ENCODE measurements at places on chromosomes 11 and 22.

- DNase-seq, result no peak
These were observed 15.1 kb downstream of the SYNGR1 start for GRCh38 chr22:39364714-39365491.

GRCh38 chr11:59187035-59187434, 15.1 kb downstream of the DTX4 start:
- no peak for DNase-seq

DNA sequence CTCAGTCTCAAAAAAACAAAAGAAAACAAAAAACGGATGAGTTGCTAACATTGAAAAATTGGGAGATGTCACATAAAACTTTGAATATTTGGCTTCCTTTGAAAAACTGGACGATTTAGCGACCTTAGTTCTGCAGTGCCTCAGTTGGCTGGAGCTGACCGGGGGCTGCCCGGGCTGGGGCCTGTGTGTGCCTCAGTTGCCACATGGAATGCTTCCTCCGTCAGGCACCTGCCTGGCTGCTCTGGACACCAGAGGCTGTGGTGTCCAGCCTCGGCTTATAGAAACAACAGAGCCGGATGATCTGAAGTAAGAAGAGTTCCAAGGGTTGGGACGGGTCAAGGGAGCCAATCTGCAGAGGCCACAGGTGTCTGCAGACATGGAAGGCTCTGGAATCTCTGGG, 50.2 kb downstream of the CACNG2 start:
- DNase-seq, result no peak

GRCh38 chr11:111748035-111748804, 18.0 kb downstream of the PPP2R1B start:
- no peak for DNase-seq

GRCh38 chr11:22832315-22833015, 2.9 kb upstream of the SVIP start:
- no peak for DNase-seq

DNA sequence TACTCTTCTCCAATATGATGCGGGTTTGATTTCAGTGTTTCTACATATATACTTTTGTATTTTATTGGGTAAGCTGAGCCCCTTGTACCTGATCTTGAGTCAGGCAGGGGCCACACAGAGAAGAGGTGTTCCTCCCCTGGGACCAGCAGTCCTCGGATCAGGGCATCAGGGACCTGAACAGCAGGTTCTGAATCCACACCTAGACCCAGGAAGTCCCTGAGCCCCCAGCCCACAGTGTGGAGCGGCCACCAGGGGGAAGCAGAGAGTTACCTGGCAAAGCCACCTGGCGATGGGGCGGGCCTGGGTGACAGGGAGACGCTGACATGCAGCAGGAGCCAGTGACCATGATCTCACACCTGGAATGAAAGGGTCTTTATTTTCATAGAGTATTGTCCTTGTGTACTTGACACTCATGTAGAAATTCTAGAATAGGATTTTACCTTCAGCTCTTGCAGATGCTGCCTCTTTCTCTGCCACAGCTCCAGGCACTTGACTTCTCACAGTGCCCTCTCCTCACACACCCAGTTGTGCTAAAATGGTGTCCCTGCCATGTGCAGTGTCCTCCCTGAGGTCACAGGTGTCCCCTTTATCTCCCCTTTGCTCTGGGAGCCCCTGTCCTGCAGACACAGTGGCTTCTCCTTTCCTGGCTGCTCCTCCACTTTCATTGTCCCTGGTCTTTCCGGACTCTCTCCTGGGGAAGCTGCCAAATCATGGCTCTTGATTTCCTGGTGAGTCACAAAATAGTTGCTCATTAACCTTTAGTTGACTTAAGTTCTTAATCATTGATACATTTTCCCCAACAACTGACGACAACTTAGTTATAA, 48.5 kb downstream of the GGTLC2 start:
- DNase-seq, result no peak

- DNase-seq, result no peak
These were observed 91.1 kb upstream of the KCNA4 start for GRCh38 chr11:30107899-30108298.

GRCh38 chr22:25903294-25903693, 161.3 kb downstream of the MYO18B start:
- DNase-seq, result no peak

DNA sequence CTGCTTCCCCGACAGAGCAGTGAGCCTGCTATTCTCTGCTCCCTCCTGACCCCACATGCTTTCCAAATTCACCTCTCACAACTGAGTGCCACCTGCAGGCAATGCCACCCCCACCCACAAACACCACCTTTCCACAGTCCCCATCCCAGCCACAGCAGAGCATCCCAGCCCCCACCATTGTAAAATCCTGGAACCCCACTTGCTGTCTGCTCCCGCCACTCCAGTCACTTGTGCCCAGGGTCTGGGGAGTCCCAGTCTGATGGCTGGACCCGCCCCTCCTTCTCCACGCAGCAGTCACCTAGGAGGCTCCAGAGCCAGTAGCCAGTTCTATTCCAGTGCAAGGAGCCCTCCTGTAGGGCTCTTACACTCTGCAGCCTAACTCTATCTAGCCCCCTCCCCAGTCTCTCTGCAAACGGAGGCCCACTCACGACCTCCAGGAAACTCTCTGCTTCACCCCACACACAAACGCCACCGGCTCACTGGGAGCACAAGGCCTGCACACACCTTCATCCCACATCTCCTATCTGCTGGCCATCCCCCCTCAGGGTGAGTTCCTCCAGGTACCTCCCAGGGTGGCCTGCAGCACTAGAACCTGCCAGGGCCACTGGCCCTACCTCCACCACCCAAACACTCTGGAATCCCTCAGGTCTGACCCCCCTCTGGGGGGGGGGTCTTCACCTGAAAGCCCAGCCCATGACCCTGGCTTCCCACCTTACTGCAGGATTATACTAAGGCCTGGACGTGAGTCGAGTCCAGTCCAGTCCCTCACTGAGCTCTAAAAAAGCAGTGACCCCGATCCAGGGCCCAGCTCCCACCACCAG, 1.4 kb downstream of the GNB1L start:
- no peak for DNase-seq

- DNase-seq, result no peak
These were observed 406.5 kb upstream of the CCDC90B start for GRCh38 chr11:83692675-83693074.

DNA sequence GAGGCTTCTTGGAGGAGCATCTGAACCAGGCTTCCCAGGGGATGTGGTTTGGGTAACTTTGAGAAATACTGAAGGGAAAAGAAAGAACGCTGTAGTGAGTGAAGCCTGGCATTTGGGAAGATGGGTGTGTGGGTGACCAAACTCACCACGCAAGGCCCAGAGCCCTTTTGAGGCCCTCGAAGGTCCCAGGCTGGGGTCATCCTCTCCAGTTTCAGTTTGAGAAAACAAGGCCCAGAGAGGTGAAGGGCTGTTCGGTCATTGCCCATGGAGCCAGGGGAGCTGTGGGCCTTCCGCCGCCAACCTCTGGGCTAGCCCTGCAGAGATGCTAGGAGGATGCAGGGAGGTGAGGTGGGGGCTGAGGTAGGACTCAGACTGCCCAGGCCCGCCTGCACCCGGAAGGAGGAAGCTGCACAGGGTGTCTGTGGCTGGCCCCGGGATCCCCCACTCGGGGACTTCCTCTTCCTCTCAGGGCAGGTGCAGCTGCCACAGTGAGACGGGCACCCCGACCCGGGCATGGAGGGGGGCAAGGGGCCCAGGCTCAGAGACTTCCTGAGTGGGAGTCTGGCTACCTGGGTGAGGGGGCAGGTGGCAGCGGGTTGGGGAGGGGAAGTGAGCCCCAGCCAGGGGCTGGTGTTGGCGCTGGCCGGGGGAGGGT, at the start of gene CCDC88B:
Gene CCDC88B (plus strand): TSS at position 451 of the 655 bp plus-strand sequence. CDS start 63 bp downstream, at position 514.
- peak; percentile 71 for DNase-seq

DNA sequence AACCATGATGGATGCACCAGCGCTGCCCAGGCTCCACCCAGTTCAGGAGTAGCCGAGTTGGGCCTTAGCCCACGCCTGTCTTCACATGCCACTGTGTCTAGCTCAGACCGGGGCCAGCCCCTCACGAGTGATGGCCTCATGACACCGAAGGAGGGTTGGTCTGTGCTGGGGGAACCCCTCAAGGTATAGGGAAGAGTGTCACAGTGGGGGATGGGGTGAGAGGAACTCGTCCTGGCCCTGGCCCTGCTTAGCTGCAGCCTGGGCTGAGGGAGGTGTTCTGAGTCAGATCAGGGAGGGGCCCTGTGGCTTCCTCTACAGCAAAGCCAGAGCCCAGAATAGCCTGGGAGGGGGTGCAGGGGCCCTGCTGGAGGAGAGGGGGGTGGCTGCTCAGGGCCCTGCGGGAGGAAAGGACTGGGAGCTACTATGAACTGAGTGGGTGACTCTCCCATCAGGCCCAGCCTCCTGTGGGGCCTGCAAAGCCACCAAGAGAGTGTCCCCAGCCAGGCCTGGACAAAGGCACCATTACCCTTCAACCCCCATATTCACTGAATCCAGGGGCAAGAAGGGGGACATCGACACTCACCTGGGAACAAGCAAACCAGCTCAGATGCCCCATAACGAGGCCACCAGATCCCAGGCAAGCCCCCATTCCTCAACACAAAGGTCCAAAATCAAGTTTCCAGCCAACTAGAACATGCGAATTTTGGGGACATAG, 41.2 kb downstream of the IGLL5 start:
- DNase-seq, result peak; percentile 99

DNA sequence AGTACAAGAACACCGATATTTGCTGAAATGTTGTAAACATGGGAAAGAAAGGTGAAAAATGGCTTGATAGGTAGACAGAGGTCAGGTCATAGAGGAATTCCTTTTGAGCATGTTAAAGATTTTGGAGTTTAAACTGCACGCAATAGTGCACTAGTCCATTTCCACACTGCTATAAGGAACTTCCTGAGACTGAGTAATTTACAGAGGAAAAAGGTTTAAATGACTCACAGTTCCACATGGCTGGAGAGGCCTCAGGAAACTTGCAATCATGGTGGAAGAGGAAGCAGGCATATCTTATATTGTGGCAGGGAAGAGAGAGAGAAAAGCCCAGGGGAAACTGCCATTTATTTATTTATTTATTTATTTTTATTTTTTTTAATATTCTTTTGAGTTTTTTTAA, 5.0 kb downstream of the OR10A5 start:
- DNase-seq, result no peak

- DNase-seq, result no peak
These were observed 170.7 kb upstream of the B3GAT1 start for GRCh38 chr11:134582770-134583095.

- DNase-seq, result no peak
These were observed 47.6 kb upstream of the PARVG start for GRCh38 chr22:44133161-44133560.

GRCh38 chr11:45470151-45470793, 184.1 kb upstream of the SYT13 start:
- DNase-seq, result no peak
